Dermis microvascular lymphatic vessel endothelial cell (primary cell): ENCODE measurements at places on chromosomes 12 and 14. TPM values are rescaled to one million over a fixed set of nuclear protein-coding genes. Genes with fewer than 3 reads are reported as not detected.

SLC5A8 gene
- under 0.01 and 0.13 TPM in 2 replicates for total RNA-seq

PTPRO gene
- total RNA-seq: under 0.01 TPM in 1 of 2 replicates, not detected in the other

SYNDIG1L gene
- total RNA-seq: not detected in 2 replicates

NYNRIN gene
- total RNA-seq: 3.3 and 4.2 TPM in 2 replicates

RBP5 gene
- 0.26 and 0.38 TPM in 2 replicates for total RNA-seq

COX8C gene
- total RNA-seq: not detected in 2 replicates

HOXC10 gene
- total RNA-seq: not detected in 2 replicates

FOXG1 gene
- total RNA-seq: not detected in 2 replicates

FBXW8 gene
- total RNA-seq: 6.8 and 12.6 TPM in 2 replicates

HOTAIR gene
- not detected in 2 replicates for total RNA-seq

INHBE gene
- total RNA-seq: not detected in 2 replicates

B3GNT4 gene
- total RNA-seq: under 0.01 TPM in 2 replicates

DDX54 gene
- 32.5 and 38.8 TPM in 2 replicates for total RNA-seq

EXOC3L4 gene
- not detected in 2 replicates for total RNA-seq

CCDC59 gene
- 26.0 and 26.1 TPM in 2 replicates for total RNA-seq

LRTM2 gene
- not detected in 2 replicates for total RNA-seq

POTEG gene
- total RNA-seq: not detected in 2 replicates

BAG5 gene
- total RNA-seq: 26.8 and 27.8 TPM in 2 replicates

C12orf50 gene
- under 0.01 TPM in 1 of 2 replicates, not detected in the other for total RNA-seq

DTX1 gene
- 1.8 and 6.1 TPM in 2 replicates for total RNA-seq

CLEC4A gene
- total RNA-seq: 0.38 TPM in 1 of 2 replicates, not detected in the other

PLA2G1B gene
- total RNA-seq: not detected in 2 replicates

TOX4 gene
- 16.3 and 21.9 TPM in 2 replicates for total RNA-seq

RDH12 gene
- not detected in 2 replicates for total RNA-seq

ACSS3 gene
- total RNA-seq: 0.25 and 0.26 TPM in 2 replicates

CIROP gene
- not detected in 2 replicates for total RNA-seq

LRCOL1 gene
- total RNA-seq: 2.7 and 10.1 TPM in 2 replicates

SCYL2 gene
- total RNA-seq: 33.4 and 38.8 TPM in 2 replicates

DGKA gene
- total RNA-seq: 18.0 and 18.9 TPM in 2 replicates

GALNT8 gene
- under 0.01 and 0.13 TPM in 2 replicates for total RNA-seq

FSCB gene
- total RNA-seq: not detected in 2 replicates

SIX1 gene
- under 0.01 TPM in 1 of 2 replicates, not detected in the other for total RNA-seq

AKAP3 gene
- total RNA-seq: 0.64 and 1.5 TPM in 2 replicates

TPH2 gene
- not detected in 2 replicates for total RNA-seq

KITLG gene
- total RNA-seq: 3.2 and 7.7 TPM in 2 replicates

KRT6C gene
- not detected in 2 replicates for total RNA-seq

GPRC5A gene
- 0.89 and 1.8 TPM in 2 replicates for total RNA-seq

POMT2 gene
- 7.8 and 9.0 TPM in 2 replicates for total RNA-seq
